ENCODE measurements at places on chromosomes 13 and 19.

GRCh38 chr13:101618440-101619187, 166.1 kb downstream of the ITGBL1 start:
- peak; percentile 35 for DNase-seq

DNA sequence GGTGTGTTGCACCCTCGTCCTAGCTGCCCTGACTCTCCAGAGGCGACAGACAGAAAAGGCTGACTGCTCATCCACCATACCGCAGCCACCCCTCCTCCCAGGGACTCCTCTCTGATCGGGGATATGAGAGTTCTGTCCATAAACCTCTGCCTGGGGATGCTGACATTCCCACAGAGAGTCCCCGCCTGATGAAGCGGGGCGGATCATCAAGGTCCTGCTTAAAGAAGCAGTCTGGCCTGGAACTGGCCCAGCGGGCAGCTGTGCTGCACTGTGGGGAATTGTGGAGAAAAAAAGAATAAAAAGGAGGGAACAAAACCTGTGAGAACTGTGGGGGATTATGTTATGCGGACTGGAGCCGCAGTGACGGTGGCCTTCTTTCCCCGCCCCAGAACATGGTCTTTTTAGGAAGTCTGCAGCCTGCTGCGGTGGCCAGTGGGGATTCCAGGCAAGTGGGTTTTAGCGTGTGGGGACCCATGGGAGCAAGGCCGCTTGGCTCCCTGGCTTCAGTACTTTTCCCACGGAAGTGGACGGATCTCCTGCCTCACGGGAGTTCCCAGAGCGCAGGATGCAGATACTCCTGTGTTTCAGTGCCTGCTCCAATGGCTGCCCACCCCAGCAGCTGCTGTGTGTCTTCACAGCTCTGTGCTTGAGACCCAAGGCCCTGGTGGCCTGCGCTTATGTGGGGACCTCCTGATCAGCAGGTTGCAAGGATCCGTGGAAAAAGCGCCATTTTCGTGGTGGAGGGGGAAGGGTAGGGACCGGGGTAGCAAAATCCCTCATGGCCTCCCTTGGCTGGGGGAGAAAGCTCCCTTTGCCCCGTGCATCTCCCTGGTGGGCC, 1456.2 kb upstream of the SLC10A2 start:
- DNase-seq = no peak

DNA sequence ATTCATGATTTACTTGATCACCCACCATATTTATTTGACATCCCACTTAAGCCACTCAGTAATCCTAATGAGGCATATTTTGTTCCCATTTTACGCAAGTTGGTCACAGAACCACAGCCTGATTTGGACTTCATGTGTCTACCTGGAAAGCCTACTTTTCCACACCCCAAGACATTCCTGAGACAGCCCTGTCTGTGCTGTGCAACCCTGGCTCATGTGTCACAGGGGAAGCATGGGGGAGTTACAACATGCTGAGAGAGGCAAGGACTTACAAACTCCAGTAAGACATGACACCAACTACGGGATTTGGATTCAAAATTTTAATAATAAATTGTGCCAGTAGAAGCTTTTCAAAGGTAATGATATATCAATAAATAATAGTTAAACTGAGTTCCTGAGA, 70.2 kb upstream of the XPO4 start:
- DNase-seq = no peak

DNA sequence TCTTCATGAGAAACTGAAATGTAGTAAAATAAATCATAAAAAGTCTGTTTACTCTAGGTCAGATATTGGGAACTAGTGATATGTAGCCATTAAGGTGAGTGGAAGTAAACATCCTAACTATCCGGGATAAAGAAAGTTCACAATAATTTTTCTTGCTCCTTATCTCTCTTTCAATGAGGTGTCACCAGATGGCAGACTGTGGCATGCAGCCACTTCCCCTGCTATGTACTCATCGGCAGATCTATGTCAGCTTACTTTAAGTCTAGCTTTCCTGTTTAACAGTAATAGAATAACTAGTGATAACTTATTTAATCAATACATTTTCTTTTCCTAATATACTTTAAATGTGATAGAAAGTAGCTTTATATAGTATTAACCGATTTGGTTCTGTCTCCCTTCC, 181.9 kb downstream of the NDFIP2 start:
- no peak for DNase-seq

- no peak for DNase-seq
These were observed 35.6 kb downstream of the EFNB2 start for GRCh38 chr13:106499896-106500295.

DNA sequence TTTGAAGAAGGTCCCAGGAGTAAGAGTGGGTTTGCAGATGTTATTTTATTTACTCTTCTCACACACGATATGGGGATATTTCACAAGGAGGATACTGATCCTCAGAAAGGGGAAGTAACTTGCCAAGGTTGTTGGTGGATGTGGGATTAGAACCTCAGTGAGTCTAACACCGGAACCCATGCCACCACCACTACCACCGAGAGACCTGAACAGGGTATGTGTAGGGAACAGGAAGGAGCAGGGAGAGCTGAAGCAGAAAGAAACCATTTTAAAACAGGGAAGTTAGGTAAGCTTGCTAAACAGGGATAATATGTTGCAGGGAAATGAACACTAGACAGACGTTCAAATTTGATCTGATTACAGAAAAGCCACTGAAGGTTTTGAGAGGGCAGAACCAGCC, 11.6 kb upstream of the CEACAM3 start:
- no peak for DNase-seq

- DNase-seq = no peak
These were observed 99.3 kb downstream of the WDFY2 start for GRCh38 chr13:51683597-51683996.

DNA sequence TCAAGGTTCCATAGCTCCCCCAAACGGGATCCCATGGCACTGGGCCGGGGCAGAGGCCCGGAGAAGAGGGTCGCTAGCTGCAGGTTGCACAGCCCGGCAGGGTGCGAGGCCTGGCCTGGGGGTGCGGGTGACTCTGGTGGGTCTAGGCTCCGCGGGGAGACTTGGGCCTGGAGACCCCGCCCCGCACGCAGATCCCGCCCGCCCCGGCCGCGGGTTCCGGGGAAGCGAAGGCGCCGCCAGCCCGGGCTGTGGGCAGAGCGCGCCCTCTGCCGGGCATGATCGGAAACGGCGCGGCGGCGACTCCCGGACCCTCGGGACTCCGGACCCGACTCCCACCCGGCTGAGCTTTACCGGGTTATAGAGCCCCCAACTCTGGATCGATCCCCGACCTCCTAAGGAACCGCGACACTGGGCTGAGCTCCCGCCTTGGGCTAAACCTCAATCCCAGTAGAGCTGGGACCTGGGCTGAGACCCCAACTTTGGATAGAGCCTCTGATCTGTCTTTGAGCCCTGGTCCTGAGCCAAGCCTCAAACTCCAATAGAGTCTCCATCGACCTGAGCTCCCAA, 3.1 kb upstream of the TNFAIP8L1 start:
- peak; percentile 70 for DNase-seq

GRCh38 chr13:67136157-67136556, 94.0 kb downstream of the PCDH9 start:
- no peak for DNase-seq

- no peak for DNase-seq
These were observed 22.9 kb downstream of the OLFM2 start for GRCh38 chr19:9913237-9914000.

GRCh38 chr13:110466266-110466915, 95.1 kb downstream of the RAB20 start:
- no peak for DNase-seq

DNA sequence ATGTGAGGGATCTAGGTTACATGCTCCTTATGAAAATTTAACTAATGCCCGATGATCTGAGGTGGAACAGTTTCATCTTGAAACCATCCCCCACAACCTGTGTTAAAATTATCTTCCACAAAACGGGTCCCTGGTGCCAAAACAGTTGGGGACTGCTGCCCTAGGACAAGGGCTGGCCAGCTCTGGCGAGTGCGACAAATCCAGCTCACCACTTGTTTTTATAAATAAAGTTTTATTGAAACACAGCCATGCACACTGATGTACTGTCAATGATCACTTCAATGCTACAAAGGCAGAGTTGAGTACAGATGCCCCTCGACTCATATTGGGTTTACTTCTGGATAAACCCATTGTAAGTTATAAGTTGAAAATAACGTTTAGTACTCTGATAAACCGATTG, 235.3 kb downstream of the ATP8A2 start:
- no peak for DNase-seq

GRCh38 chr19:53158119-53158656, 665 bp downstream of the ZNF347 start:
- DNase-seq = peak; percentile 14

All from CD4-positive, alpha-beta T cell treated with Interleukin-15 for 4 hours (primary cell).